ENCODE measurements at places on chromosomes 1 and 21. TPM values are rescaled to one million over a fixed set of nuclear protein-coding genes. Genes with fewer than 3 reads are reported as not detected.

Gene RBM11
- total RNA-seq: not detected

Gene STIL
- 10.9 TPM for total RNA-seq

Gene DAB1
- not detected for total RNA-seq

Gene CCDC181
- 0.29 TPM for total RNA-seq

Gene LAMB3
- 19.4 TPM for total RNA-seq

Gene HPCAL4
- total RNA-seq: 0.25 TPM

Gene FAM177B
- not detected for total RNA-seq

Gene C1QTNF12
- total RNA-seq: 1.5 TPM

Gene SPRR1B
- not detected for total RNA-seq

Gene LSM10
- total RNA-seq: 34.8 TPM

Gene KCND3
- 0.02 TPM for total RNA-seq

Gene LCE2B
- total RNA-seq: not detected

Gene LCE1A
- not detected for total RNA-seq

Gene HPDL
- total RNA-seq: 2.7 TPM

Gene PLA2G2A
- total RNA-seq: not detected

Gene CNR2
- not detected for total RNA-seq

Gene ZNF695
- total RNA-seq: 2.7 TPM

Gene GJA4
- not detected for total RNA-seq

Gene PRDM16
- total RNA-seq: 0.28 TPM

Gene TRIM17
- total RNA-seq: not detected

Gene VN1R5
- total RNA-seq: not detected

Gene CCDC190
- not detected for total RNA-seq

Gene CFAP74
- total RNA-seq: 0.08 TPM

Gene MAP1LC3C
- total RNA-seq: 0.11 TPM

Gene RAD54L
- 10.4 TPM for total RNA-seq

Gene FAM167B
- total RNA-seq: 0.55 TPM
